ENCODE measurements at places on chromosomes 2 and 18.

GRCh38 chr2:108370080-108370479, 7.7 kb upstream of the SULT1C4 start:
- DNase-seq = no peak

GRCh38 chr2:9807056-9807455, 36.2 kb upstream of the TAF1B start:
- no peak for DNase-seq

GRCh38 chr18:75221397-75221796, 10.8 kb downstream of the TSHZ1 start:
- DNase-seq = no peak

DNA sequence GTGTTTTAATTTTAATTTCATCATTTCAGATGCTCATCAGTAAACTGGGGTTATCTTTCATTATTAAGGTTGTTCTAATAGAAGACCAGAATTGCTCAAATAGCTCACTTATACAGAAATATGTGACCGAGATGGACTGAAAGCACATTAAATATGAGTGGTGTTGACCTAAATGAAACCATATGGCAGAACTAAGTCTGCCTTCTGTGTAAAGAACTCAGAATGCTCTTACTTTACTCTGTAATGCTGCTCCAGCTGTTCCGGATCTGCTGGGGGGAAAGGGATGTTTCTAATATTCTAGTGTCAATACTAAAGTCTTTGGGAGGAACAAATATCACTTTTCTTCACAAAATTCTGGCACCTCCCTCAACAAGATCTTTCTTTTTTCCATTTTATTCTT, 131.0 kb downstream of the DPP4 start:
- no peak for DNase-seq

DNA sequence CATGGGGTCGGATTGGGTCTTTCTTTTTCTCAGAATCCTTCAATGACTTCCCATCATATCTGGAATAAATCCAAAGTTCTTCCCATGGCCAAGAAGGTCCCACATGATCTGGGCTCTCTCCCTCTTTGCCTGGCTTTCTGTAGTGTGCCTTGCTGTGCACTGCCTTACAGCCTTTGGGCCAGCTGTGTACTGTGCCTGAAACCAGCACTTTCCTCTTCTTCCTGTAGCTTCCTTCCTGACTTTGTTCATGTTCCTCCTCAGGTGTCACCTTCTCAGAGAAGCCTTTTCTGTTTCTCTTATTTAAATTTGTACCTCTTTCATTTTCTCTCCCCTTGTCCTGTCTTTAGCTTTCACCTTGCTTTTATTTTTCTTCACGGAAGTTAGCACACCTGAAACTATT, 4.3 kb upstream of the CDCA7 start:
- DNase-seq = no peak

GRCh38 chr18:2617401-2617998, 38.0 kb upstream of the SMCHD1 start:
- DNase-seq = no peak

GRCh38 chr2:219496825-219497494, 1.7 kb upstream of the GMPPA start:
- no peak for DNase-seq

GRCh38 chr18:47081578-47081977, 46.2 kb upstream of the ELOA2 start:
- no peak for DNase-seq

- no peak for DNase-seq
Measured at GRCh38 chr2:143909577-143910353, 610.2 kb downstream of the ZEB2 start.

- DNase-seq = no peak
Measured at GRCh38 chr2:233823731-233824121, 30.6 kb downstream of the HJURP start.

GRCh38 chr2:176193048-176193447, 4.6 kb downstream of the HOXD1 start:
- DNase-seq = no peak

GRCh38 chr2:196213252-196213980, 42.0 kb upstream of the STK17B start:
- DNase-seq = no peak

DNA sequence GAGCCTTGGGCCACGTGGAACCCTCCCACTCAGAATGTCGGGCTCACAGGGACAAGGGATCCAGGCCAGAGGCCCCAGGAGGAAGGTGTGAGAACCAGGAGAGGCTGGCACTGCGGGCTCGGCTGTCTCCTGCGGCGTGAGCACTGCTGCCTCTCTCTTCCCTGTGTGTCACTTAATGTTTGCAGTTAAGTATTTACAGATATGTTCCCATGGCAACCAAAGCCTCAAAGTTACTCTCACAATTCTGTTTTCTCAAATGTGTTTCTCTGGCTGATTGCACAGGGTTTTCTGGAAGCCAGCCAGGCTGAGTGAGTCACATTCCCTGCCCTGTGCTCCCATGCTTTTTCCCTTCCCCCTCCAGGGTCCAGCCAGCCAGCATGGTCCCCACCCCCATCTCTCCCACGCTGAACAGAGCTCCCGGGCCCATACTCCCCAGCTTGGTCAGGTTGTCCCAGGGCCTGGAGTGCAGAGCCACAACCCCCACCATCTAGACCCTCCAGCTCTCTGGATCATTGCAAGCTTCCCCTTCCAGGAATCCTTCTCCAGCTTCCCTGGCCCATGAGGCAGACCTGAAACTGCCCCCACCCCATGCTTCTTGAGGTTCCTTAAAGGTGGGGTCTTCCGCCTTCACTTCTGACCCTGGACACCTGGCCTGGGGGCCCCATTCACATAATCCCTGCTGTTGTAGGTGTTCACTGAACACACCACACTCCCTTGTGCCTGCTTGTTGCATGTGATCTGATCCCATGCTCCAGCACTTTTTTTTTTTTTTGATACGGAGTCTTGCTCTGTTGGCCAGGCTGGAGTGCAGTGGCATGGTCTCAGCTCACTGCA, 265.9 kb downstream of the CELF4 start:
- no peak for DNase-seq

GRCh38 chr2:65353046-65353445, 79.4 kb downstream of the SPRED2 start:
- no peak for DNase-seq

- no peak for DNase-seq
Measured at GRCh38 chr18:57249179-57249578, 102.3 kb downstream of the BOD1L2 start.

DNA sequence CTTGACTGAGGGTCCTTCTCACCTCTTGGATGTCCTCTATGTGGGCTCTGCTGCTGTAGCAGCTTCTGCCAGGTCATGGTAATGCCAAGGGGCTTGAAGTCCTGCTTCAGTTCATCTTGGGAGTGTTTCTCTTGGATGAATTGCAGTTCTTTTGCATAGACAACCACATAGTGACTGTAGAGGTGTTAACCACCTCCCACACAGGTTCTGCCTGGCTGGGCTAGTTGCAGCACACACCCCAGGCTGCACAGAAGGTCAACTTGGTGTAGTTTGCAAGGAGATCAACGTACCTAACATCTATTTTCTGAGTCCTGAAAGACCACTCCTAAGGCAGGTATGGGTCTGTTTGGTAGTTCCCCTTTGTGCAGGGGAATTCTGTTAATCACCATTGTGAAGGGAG, 108.1 kb downstream of the ADCYAP1 start:
- DNase-seq = no peak

GRCh38 chr2:221389904-221390303, 182.2 kb downstream of the EPHA4 start:
- DNase-seq = no peak

GRCh38 chr2:37718515-37719161, 47.2 kb upstream of the CDC42EP3 start:
- DNase-seq = no peak

GRCh38 chr18:48229552-48229981, 179.6 kb downstream of the ZBTB7C start:
- DNase-seq = no peak

DNA sequence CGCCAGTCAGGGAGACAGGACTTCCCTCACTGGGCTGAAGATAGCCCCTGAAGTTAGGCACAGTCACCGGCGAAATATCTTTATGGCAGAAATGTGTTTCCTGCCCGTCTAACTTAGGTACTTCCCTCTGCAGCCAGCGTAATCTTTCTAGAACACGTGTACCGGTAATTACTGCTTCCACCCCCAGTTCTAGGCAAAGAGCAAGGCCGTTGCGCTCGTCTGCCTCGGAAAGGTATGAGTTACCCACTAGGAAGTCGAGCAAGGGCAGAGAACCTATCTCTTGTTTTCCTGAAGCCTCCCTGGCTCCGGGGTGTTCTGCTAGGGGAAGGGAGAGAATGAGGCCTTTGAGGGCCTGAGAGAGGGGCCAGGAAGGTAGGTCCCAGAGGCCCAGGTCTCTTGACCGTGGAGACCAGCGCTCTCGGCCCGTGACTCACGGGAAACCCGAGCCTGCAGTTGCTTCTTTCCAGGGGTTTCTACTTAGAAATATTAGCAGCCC, 70.0 kb downstream of the TWSG1 start:
- DNase-seq = no peak

- no peak for DNase-seq
Measured at GRCh38 chr2:3200420-3200939, 177.1 kb downstream of the EIPR1 start.

- DNase-seq = no peak
Measured at GRCh38 chr2:231685349-231686191, 22.8 kb upstream of the PTMA start.

DNA sequence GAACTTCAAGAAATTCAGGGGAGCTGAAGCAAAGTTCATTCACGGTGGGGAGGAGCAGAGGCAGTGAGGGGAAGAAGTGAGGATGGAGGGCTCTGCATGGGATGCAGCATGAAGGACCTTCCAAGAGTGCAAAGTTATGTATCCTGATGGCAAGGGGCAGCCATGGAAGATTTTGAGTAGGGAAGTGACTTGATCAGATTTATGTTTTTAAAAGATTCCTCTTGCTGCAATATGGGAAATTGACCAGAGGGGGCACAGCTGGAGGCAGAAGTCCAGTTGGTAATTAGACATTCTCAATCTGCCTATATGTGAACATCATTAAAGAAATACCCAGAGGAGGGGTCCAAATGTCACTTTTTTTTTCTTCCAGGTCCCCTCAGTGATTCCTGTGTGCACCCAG, 21.5 kb upstream of the ANXA4 start:
- no peak for DNase-seq

- DNase-seq = no peak
Measured at GRCh38 chr2:12338946-12339697, 377.6 kb upstream of the TRIB2 start.

- no peak for DNase-seq
Measured at GRCh38 chr2:241226723-241227572, 38.5 kb downstream of the ANO7 start.

GRCh38 chr18:63559567-63560491, 17.7 kb downstream of the SERPINB12 start:
- no peak for DNase-seq

DNA sequence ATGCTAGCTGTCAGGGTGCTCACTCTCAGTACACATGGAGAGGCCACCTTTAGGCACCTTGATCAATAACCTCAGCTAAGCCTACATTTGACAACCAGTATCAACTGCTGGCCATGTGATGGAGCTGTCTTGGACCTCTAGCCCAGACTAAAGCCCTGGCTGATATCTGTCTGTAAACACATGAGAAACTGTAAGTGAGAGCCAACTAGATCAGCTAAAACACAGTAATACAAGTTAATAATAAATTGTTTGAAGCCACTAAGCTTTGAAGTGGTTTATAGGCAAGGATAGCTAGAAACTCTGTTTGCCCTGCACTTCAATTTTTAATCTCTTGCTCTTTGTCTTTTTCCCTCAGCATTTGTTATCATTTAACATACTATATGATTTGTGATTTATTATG, 407.1 kb downstream of the SPAG16 start:
- no peak for DNase-seq

DNA sequence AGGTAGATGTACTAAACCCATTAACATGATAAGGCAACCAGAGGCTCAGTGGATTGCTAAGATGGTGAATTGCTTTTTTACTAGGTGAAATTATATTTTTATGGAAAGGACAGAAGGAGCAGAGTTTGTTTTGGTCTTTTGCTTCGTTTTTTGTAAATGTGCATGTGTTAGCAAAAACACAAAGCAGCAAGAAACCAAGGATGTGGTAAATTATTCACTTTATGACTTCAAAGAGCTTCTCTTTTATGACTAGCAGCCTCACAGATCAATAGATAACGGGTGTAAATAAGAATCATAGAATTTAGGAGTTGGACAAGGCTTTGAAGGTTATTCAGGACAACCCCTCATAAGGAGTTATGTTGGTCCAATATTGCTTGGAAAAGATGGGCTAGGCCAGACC, 615.0 kb downstream of the DPP10 start:
- DNase-seq = no peak

GRCh38 chr2:240857039-240858008, 11.3 kb upstream of the AGXT start:
- DNase-seq = no peak

DNA sequence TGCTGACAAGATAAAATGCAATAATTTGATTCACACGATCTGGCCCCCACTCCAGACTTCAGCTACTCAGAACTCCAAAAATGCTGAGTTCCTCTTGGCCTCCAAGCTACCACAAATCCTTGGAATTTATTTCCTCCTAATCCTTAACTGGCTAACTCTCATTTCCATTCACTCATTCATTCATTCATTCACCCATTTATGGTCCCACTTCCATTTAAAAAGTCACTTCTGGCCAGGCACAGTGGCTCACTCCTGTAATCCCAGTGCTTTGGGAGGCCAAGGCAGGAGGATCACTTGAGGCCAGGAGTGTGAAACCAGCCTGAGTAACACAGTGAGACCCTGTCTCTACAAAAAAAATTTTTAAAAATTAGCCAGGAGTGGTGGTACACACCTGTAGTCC, 12.5 kb downstream of the SOS1 start:
- DNase-seq = no peak

GRCh38 chr18:14940735-14941134, 192.8 kb downstream of the ANKRD30B start:
- no peak for DNase-seq

DNA sequence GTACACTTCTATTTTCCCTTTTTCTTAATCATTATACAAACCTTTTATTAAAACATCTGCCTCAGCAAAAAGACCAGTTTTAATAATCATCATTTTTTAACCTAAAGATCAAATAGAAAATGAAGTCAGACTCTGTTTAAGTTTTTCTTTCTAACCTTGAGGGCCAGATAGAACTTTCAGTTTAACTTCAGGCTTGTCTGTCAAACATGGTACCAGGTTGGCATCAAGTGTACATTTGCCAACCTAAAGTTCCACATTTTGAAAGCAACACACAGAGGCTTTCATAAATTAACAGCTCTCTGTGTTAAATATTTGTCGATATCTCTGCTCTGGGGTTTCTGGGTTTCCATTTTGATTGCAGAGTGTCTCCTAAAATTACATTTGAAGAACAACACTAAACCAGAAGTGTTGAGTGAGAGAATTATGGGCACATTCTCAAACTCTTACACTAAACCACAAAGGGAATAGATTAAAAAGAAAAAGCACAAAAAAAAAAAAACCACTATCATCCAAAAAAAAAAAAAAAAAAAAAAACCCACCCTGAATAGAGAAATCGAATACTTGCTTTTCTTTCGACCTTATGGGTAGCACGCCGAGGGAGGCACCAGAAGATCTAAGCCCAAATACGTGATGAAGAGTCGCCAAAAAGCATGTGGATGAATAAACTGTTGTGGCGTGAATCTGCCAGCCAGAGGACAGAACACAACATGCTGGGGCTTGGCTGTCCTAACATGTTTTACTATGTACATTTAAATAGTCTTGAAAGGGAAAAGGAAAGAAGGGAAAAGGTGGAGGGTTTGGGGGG, 166.2 kb downstream of the TCF4 start:
- no peak for DNase-seq

GRCh38 chr2:108243566-108243965, 3.8 kb downstream of the SULT1C3 start:
- DNase-seq = no peak
